ENCODE measurements at places on chromosomes 5 and 9.

- no peak for DNase-seq
These were observed 127.5 kb downstream of the RFK start for GRCh38 chr9:76266649-76267283.

GRCh38 chr9:94867842-94868312, 141.4 kb downstream of the AOPEP start:
- no peak for DNase-seq

DNA sequence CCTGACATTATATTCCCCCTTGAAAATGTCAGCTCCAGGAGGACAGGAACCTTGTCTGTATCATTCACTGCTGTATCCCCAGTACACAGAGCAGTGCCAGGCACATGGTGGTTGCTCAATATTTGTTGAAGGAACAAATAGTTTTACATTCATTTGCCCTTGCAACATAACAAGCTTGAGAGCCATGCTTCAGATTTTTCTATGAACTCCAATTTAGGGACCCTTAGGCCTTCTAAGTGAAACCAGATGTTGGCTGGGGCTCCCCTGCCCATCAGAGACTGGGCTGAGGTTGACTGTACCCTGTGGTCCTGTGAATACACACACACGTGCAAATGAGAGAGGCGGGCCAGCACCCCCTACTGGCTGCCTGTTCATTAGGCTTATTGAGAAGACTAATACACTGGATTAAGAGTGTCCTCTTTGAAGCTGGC, 214.9 kb upstream of the WWC1 start:
- no peak for DNase-seq

- no peak for DNase-seq
These were observed 1.3 kb downstream of the GNG10 start for GRCh38 chr9:111662576-111663300.

GRCh38 chr9:91178281-91179236, 183.2 kb downstream of the AUH start:
- DNase-seq = peak; percentile 6

GRCh38 chr9:37949576-37949975, 45.6 kb upstream of the SLC25A51 start:
- no peak for DNase-seq

- no peak for DNase-seq
These were observed 361.6 kb upstream of the RIOK2 start for GRCh38 chr5:97544678-97545077.

GRCh38 chr9:22005021-22005701, 3.9 kb downstream of the CDKN2B start:
- DNase-seq = no peak

DNA sequence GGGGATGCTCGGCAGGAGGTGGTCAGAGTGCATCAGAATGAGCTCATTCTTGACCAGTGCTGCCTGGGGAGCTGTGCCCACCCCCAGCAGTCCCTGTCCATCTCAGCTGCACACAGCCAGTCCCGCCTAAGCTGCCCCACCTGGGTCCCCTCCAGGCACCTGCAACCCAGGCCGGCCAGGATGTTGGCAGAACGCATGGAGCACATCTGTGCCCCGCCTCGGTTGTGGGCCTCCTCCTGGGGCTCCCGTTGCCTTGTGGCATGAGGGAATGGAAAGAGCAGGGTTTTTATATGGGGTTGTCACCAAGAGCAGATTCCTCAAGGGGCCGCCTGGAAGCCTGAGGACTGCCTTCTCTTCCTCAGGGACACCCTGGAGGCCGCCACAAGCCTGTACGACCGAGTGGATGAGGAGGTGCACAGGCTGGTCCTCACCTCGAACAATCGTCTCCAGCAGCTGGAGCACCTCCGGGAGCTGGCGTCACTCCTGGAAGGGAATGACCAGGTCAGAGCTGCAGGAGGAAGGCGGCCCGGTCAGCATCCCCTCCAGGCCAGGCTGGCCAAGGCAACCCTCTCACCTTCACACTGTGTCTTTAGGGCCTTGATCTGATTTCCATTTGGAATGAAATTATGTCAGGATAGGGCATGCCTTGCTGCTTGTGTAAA, 34.8 kb upstream of the LRRC14B start:
- no peak for DNase-seq
